ENCODE measurements at places on chromosomes 2 and 18. TPM values are rescaled to one million over a fixed set of nuclear protein-coding genes. Genes with fewer than 3 reads are reported as not detected.

The MAL gene
- total RNA-seq, result 8.7 TPM

The BOLL gene
- not detected for total RNA-seq

The NCKAP5 gene
- 5.4 TPM for total RNA-seq

The ALLC gene
- total RNA-seq, result not detected

The ACP1 gene
- total RNA-seq, result 59.5 TPM
